Spinal cord (tissue), 10 donors: ENCODE measurements at places on chromosomes 16 and 17. TPM values are rescaled to one million over a fixed set of nuclear protein-coding genes. Genes with fewer than 3 reads are reported as not detected.

GRCh38 chr17:71975331-71975801 is 145.5 kb upstream of the SOX9 start:
- peak; percentile 17 for DNase-seq

Gene NDEL1
- 30.7 TPM for total RNA-seq

GRCh38 chr17:81533339-81534141 is 5.4 kb downstream of the FSCN2 start:
- DNase-seq: no peak

- DNase-seq: no peak
These were observed 25.2 kb upstream of the GSE1 start for GRCh38 chr16:85587762-85588556.

DNA sequence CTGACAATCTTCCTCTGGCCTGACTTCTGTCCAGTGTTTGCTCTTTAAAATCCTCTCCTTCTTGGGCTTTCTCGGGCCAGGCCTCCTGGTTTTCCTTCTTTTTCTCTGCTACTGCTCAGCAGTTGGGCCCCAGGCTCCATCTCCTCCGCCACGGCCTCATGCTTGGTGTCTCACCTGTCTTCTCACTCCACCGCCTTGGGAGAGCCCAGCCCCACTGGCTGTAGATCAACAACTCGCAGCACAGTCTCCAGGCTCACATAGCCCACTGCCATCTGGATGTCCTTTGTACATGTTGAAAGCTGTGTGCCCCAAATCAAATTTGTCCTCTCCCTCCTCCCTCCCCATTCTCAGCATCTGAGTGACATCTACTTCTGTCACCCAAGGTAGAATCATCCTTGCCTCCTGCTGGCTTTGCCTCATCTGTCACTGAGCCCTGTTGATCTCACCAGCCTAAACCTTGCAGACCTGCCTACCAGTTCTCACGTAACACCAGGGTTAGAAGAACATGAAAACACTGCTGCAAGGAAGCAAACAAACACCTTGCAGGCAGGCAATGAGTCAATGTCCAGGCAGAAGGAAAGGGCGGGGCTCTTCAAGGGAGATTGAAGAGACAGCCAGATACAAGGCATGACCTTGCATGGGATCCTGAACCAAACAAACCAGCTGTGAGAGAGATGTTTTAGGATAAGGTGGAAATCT is 103.2 kb upstream of the SMURF2 start:
- DNase-seq: no peak

DNA sequence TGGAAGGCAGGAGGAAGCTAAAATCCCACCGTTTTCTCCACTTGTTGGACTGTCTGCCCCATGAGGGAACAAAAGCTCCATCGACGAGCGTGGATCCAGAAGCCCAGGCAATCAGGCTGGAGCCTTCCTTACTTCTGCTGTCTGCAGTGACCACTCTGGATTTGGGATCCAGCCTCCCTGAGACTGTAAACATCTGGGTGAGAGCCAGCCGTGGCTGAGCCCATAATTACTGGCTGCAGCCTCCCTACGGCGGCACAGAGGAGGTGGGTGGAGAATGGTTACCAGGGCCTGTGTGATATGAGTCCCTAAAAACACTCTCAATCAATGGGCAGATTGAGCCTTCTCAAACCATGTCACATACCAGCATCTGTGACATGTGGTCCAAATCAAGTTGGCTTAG is 158.2 kb downstream of the FOXL1 start:
- DNase-seq: no peak

GRCh38 chr16:41439-42068 is 11.9 kb downstream of the POLR3K start:
- DNase-seq: no peak

DNA sequence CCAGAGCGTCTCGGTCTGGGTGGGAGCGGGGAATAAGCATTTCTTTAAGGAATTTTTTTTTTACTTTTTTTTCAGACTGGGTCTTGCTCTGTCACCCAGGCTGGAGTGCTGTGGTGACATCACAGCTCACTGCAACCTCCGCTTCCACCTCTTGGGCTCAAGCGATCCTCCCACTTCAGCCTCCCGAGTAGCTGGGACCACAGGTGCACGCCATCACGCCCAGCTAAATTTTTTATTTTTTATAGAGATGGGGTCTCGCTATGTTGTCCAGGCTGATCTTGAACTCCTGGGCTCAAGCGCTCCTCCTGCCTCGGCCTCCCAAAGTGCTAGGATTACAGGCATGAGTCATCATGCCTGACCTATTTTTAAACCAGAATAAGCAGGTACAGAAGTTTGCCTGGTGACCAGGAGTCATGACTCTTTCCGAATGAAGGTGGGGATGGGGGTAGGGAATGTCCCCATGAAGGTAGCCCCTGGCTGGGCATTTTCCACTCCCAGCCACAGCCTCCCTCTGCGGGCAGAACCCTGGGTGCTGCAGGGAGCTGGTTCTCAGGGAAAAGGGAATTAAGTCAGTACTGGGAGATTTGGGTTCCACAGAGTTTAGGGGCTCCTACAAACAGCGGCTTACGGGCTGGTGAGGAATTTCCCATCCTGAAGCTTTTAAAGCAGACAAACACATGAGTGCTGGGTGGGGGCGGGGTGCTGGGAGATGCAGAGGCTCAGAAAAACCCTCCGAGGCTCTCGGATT is 48.3 kb downstream of the TBC1D16 start:
- no peak for DNase-seq

Gene OR4D1
- 0.06 TPM for total RNA-seq

Gene ACBD4
- total RNA-seq: 3.2 TPM

GRCh38 chr17:5943232-5943631 is 126.9 kb upstream of the WSCD1 start:
- no peak for DNase-seq
